ENCODE measurements at places on chromosomes 5 and 9. TPM values are rescaled to one million over a fixed set of nuclear protein-coding genes. Genes with fewer than 3 reads are reported as not detected.

The CDC20B gene
- total RNA-seq: not detected

The AMBP gene
- total RNA-seq: 0.27 TPM

The RNF130 gene
- total RNA-seq: 21.7 TPM

The RAD23B gene
- total RNA-seq: 171 TPM

The WNT8A gene
- not detected for total RNA-seq

The MSX2 gene
- under 0.01 TPM for total RNA-seq

The MEIKIN gene
- not detected for total RNA-seq

The ISCA1 gene
- 46.5 TPM for total RNA-seq

The PALM2AKAP2 gene
- total RNA-seq: 4.2 TPM

The CDKN2A gene
- 21.8 TPM for total RNA-seq

Measured in fibroblast of the aortic adventitia (primary cell).